ENCODE measurements at places on chromosomes 7 and 10.
A peak's percentile ranks its signal among the peaks of the same experiment; 100 is the strongest.

DNA sequence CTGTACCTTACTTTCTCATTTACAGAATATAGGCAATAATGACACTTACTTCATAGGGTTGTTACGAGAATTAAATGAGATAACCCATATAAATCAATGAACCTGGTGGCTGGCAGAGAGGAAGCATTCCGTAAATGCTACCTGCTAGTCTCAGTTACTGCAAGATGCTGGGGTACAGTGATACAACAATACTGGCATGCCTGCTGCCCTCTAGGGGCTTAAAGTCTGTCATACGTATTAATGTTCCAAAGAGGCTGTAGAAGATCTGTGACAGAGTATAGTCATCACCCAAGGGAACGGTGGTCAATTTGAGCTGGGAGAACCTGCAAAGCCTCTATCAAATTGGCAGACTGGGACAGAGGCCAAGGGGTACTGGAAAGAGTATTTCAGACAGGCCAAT lies 421.5 kb downstream of the GPAM start:
- DNase-seq, result no peak

- no peak for DNase-seq
Measured at GRCh38 chr7:34227525-34227924, 322.2 kb downstream of the BMPER start.

GRCh38 chr10:123425680-123426079 lies 240.5 kb upstream of the GPR26 start:
- no peak for DNase-seq

GRCh38 chr10:114046087-114046458 lies 2.4 kb downstream of the ADRB1 start:
- DNase-seq, result no peak

DNA sequence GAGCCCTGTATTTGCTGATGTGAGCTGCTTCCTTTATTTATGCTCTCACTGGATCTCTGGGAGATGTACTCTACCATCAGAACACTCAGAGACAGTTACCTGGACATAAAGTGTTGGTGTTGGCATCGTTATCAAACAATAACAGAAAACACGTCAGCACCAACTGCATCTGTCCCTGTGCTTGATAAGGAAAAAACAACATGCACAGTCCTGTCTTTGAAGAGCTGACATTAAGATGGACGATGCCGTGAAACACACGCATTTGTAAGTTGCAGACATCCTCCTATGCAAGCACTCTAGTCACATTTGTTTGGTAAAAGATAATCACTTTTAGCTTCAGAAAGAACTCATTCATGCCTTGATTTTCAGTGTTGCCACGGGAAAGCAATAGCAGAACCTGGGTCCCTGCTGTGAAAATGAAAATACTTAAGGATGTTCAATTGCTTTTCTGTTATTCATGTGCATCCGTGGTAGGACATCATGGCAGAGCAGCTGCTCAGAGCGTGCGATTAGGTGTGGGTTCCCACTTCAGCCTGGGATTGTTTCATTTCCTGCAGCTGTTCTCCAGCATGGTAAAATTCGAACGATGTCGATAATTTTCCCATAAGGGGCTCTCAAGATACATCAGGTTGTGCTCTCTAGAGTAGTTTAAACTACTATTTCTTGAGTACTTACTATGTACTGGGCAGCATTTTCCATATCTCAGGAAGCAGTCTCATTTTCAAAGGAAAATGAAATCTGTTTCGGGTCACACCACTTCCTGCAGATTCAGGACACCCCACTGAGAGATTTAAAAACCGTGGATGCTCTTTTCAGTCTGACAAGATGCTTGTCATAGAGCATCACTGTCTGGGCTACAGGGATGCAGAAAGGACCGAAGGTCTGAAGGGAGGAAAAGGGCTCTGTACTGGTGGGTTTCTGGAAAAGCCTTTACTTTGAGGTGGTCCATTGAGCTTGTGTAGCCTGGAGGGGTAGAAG lies 248.7 kb downstream of the CAMK1D start:
- DNase-seq, result no peak

DNA sequence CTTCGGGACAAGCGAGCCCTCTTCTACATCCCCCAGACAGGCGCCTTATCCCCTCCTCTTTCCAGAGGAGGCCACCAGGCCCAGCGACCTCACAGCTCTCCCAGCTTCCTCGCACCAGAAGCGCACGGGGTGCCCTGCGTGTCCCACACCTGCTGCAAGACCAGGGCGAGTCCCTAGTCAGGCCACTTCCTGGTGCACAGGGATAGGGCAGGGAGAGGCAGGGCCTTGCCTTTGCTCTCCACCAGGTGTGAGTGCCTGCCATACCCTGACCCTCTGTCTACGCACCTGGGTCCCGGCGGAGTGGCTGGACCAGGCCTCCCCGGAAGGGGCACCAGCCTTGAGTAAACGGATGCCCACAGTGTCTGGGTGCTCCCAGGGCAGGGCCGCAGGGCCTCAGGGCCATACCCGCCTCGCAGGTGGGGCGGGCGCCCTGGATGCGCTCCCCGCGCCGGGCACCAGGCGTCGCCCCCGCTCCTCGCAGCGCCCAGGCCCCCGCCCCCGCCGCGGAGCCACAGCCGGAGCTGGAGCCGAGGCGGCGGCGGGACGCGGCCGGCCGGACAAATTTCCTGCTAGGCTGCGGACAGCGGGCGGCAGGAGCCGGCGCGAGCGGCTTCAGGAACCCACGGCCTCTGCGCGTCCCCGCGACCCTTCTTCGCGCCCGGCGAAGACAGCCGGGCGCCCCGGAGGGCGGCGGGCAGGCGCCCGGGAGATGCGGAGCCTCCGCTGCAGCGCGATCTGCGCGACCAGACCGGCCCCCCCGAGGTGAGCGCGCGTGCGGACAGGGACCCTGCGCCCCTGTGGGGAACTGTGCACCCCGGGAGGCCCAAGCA lies at the start of gene PTPRE:
Gene PTPRE (plus strand): TSS at position 556 of the 830 bp plus-strand sequence. CDS start 133,779 bp downstream, outside the sequence.
- DNase-seq, result peak; percentile 70

GRCh38 chr7:132904209-132904608 lies 177.7 kb downstream of the CHCHD3 start:
- DNase-seq, result no peak

GRCh38 chr7:17274551-17275245 lies 23.8 kb upstream of the AHR start:
- no peak for DNase-seq

- no peak for DNase-seq
Measured at GRCh38 chr7:159211540-159212182, 67.0 kb upstream of the VIPR2 start.

GRCh38 chr7:26667514-26668133 lies 196.8 kb downstream of the SKAP2 start:
- peak; percentile 69 for DNase-seq

- DNase-seq, result no peak
Measured at GRCh38 chr7:157612664-157613561, 276.1 kb downstream of the DNAJB6 start.

DNA sequence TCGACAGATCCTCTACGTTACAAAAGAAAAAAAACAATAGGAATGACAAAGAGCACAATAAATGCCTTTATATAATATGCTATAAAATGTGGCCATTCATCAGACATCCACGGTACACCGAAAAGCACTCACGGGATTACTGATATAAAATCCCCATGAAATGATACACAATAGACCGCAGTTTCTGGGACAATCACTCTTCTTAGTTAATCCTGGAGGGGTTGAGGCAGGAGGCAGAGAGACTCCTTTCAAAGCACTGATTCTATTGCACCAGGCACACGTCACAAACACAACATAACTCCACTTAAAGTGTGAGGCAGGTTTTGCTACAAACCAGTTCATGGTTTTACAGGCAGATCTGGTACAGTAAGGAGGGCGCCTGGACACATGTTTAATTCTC lies 113.8 kb downstream of the FGFR2 start:
- DNase-seq, result no peak

DNA sequence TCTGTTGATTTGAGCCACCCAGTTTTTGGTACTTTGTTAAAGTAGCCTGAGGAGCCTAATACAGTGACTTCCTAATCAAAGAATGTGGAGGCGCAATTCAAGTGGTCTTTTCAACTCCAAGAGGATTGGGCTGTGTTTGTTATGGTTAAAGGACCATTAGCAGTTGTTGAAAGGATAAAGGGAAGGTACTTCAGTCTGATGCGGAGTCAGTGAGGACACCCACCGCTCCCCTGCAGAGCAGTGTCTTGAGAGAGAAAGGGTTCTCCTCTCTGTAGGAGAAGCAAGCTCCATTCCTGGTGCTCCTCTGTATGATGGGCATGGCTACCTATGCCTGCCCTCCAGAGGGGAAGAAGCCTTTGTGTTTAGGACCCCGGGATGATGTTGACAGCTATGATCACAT lies 590.6 kb upstream of the C7orf33 start:
- DNase-seq, result no peak

- DNase-seq, result no peak
Measured at GRCh38 chr7:26188957-26189541, 11.5 kb downstream of the HNRNPA2B1 start.

GRCh38 chr7:33039257-33039902 lies 23.2 kb downstream of the NT5C3A start:
- no peak for DNase-seq

DNA sequence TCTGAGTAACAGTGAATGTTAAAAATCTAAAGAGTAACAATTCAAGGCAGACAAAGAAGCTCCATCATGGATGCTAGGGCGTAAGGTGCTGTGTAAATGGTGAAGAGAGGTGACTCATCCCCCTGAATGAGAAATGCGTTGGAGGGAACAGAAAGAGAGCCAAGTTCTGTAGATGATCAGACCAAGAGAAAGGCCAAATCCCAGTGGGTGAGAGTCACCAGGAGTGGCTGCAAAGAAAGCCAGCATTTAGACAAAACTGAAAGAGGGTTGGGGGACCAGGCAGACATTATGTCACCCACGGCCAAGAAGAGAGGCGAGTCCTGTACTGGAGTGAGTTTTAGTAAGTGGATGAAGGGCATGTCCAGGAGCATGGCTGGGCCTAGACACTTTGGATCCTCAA lies 153.1 kb downstream of the TRIL start:
- DNase-seq, result no peak

- no peak for DNase-seq
Measured at GRCh38 chr10:101897633-101898032, 54.0 kb upstream of the KCNIP2 start.

DNA sequence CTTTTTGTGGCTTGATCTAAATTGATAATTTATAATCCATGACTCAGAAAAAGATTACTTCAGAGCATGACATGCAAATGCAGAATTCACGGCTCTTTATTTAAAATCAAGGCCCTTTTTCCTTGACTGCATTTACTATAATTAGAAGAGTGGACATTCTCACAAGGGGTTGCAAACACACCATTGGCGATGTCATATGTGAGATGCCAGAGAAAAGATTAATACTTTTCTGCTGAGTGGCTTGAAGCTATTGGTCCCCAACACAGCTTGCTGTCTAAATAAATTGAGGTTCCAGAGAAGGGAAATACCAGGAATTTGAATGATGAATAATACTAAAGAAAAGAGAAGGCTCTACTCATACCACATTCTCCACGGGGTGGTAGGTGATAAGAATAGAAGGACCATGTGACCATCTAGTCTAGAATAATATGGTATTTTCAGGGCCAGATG lies 78.7 kb upstream of the ARID5B start:
- no peak for DNase-seq

GRCh38 chr7:21507627-21508343 lies 35.1 kb upstream of the DNAH11 start:
- no peak for DNase-seq

Data from substantia nigra (tissue), 51 donors.